Esophagus muscularis mucosa (tissue), 4 donors: ENCODE measurements at places on chromosomes 12 and 14. TPM values are rescaled to one million over a fixed set of nuclear protein-coding genes. Genes with fewer than 3 reads are reported as not detected.

The KRT83 gene
- not detected for total RNA-seq

The ADSS1 gene
- total RNA-seq, result 7.9 TPM

GRCh38 chr14:97416550-97416949, 619.4 kb downstream of the VRK1 start:
- no peak for DNase-seq

DNA sequence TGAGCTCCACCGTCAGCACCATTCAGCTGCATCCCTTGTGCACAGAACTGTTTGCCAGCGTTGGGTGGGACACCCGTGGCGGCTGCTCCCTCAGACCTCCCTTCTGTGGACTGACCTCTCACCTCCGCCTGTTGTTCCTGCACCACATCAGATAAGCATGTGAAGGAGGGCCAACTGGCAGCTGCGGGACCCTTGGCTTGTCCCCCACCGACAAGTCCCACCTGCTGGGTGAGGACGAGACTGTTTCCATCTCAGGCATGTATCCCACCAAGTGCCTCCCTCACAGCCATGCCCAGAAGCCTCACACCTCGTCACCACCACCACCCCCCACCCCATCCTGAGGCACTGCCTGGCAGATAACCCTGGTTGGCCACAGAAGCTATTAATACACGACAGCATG, 18.6 kb upstream of the TEAD4 start:
- DNase-seq, result no peak

DNA sequence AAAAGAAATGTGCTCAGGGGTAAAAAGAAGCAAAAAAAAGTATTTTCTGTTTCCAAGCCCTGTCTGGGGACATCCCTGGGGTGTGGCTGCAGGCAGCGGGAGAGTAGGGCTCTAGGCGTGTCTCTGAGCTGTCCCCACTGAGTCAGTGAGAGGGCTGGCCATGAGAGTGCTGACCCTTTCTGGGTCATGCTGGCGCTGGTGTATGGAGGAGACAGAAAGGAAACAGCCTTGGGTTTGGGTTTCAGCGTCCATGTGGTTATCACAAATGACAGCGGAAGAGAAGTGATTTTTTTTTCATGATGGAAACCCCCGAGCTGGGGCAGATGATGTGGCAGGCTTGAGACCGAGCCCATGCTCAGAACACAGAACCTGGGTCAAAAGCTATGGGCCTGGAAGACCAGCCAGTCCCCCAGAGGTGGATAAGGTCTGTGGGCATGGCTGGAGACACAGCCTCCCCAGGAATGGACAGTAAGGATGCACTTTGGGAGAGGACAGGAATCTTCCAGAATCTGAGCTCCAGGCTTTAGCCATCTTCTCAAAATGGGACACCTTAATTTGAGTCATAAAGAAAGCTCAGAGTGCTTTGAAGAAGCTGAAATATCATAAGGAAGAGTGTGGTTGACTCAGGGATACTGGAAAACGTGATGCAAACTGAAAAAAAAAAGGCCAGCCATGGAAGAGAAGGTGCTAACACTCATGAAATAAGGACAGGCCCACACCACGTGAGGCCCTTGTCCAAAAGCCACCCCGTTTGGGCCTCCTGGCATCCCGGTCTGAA, 36.2 kb downstream of the SYNE3 start:
- no peak for DNase-seq

DNA sequence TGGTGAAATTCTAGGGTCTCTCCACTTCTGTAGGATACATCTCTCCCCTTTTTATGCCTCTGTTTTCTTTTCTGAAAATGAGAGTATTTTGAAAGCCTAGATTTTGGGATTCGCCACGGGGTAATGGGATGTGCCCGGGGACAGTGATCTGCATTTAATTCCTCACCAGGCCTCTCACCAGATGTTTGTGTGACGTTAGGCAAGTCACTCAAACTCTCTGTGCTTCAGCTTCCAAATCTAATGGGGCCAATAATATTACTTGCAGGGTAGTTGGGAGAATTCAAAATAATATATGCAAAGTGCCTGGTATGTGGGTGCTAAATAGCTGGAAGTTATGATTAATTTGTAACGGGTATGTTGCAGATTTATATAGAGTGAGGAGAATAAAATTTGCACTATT, 78.8 kb downstream of the C12orf75 start:
- DNase-seq, result no peak

GRCh38 chr12:1869145-1869544, 48.8 kb downstream of the LRTM2 start:
- DNase-seq, result no peak

DNA sequence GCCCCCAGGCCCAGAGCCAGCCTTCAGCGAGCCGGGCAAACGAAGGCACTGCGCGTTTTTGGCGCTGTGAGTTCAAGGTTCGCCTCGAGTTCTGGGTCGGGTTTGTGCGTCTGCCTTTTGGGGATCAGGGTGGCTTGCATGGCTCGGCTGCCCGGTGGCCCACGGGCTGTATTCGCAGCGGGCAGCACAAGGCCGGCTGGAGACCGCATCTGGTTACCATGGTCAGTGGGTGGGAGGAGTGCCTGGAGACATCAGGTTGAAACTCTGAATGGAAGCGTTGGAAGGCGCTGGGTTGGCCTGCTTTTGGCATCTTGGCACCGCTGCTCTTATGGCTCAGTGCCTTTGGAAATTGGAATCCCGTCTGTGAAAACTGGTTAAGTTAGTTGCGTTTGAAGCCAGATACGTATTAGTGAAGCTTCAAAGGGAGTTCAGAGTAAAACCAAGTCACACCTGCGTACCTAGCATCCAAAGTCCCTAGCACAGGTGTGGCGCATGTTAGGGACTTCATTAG, 50.9 kb downstream of the SNAPC1 start:
- DNase-seq, result no peak

GRCh38 chr12:62724947-62725451, 210.0 kb downstream of the PPM1H start:
- no peak for DNase-seq

GRCh38 chr14:93347850-93348249, 868 bp downstream of the COX8C start:
- no peak for DNase-seq

DNA sequence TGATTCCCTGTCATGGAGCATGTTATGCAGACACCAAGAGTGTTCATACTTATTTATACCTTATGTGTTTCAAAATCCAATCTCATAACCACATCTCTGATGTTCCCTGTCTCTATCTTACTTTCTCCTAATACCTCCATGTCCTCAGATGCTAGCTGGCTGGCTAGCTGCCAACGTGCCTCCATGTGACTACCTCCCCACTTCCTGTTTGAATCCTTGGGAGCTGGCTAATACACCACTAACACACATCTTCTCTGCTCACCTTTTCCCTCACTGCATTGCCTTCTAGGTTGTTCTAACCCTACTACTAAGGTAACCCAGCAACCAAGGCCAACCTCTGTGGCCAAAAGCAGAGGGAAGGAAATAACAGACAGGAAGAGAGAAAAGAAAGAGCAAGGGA, 27.3 kb downstream of the TTC5 start:
- DNase-seq, result no peak

- no peak for DNase-seq
Observed at GRCh38 chr12:44000309-44000952, 164.6 kb downstream of the TMEM117 start.

DNA sequence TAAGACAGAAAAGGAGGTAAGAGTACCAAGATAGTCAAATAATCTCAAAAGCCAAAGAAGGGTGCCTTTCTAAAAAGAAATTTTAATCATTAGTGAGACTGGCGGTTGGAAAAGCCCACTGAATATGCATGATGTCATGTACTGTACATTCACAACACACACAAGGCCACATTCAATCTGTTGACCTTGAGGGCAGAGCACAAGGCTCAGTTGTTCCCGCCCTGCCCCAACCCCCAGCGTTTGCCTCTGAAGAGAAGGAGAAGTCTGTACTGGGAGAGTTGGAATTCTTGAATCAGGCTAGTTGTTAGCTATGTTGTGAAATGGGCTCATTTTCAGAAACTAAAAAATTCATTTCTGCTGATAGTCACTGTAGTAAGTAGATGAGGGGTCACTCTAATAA, 50.2 kb upstream of the NID2 start:
- DNase-seq, result no peak

- no peak for DNase-seq
Observed at GRCh38 chr12:55548756-55549155, 646 bp upstream of the OR6C4 start.

- no peak for DNase-seq
Observed at GRCh38 chr14:95675486-95675885, 10.7 kb upstream of the TCL1B start.
